Endothelial cell (in vitro differentiated cells): ENCODE measurements at places on chromosomes 4 and X. TPM values are rescaled to one million over a fixed set of nuclear protein-coding genes. Genes with fewer than 3 reads are reported as not detected.
A peak's percentile ranks its signal among the peaks of the same experiment; 100 is the strongest.

PRDM8 gene
- 30.5 TPM for total RNA-seq

ARR3 gene
- not detected for total RNA-seq

TRIM61 gene
- 1.8 TPM for total RNA-seq

GRCh38 chrX:20412871-20413486, 146.3 kb upstream of the RPS6KA3 start:
- no peak for DNase-seq
- H3K4me1 ChIP-seq = no peaks in the 10 kb centered on the region
- no peaks in the 10 kb centered on the region for H3K27me3 ChIP-seq
- H3K27ac ChIP-seq = no peak overlapping the region

DNA sequence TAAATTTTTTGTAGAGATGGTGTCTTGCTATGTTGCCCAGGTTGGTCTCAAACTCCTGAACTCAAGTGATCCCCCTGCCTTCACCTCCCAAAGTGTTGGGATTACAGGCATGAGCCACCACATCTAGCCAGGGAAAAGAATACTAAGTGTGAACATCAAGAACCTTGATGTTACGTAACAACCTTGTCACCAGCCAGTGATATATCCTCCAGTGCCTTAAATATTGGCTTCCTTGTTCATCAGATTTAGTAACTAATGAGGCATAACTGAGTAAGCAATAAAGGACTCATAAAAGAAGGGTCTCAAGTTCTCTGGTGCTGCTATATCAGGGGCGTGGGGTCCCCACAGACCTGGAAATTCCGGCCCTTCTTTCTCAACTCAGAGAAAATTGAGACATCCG, 60.5 kb upstream of the ENPEP start:
- no peak for DNase-seq
- H3K4me3 ChIP-seq = no peak overlapping the region
- no peak overlapping the region for H3K27ac ChIP-seq
- H3K4me1 ChIP-seq = no peaks in the 10 kb centered on the region
- H3K36me3 ChIP-seq = peaks cover 27% of the 10 kb centered on the region
- H3K27me3 ChIP-seq = peaks cover 5% of the 10 kb centered on the region

GRCh38 chr4:34193451-34194154, 2050.7 kb downstream of the ARAP2 start:
- H3K27me3 ChIP-seq = no peaks in the 10 kb centered on the region
- H3K4me1 ChIP-seq = no peaks in the 10 kb centered on the region
- H3K4me3 ChIP-seq = no peak overlapping the region
- no peak for DNase-seq

DNA sequence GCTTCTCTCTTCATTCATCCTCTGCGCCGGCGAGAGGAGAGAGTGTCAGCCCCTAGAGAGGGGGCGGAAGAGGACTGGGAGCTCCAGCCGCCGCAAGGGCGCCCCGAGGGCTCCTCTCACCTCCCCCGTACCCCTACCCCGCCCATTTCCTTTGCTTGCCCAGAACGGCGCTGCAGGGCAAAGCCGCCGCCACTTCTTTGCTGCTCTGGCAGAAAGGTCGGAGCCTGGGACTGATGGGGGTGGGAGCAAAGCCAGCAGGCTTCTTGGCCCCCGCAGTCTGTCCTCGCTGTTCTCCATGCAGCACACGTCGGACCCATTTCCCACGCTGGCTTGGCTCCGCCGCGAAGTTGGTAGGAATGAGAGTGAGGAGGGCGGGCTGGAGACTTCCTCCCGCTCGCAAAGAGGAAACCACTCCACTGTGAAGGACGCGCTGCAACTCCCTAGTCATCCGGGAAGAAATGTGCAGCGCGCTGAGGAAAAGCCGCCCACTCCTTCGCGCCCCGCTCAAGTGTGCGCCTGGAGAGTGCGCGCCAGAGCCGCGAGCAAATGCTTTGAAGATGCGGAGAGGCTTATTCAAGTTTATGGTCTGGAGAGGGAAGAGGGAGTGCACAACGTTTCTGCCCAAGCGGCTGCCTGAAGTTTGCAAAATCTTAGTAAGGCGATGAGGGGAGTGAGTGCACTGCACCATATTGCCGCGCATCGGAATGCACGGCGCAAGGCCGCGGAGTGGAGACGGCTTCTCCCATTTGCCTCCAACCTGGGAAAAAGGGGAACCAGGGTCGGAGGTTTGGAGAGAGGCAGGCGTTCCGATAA, 2.8 kb upstream of the PCDH7 start:
- H3K27ac ChIP-seq = peak overlapping the region; percentile 87
- DNase-seq = peak; percentile 70
- peaks cover 16% of the 10 kb centered on the region for H3K27me3 ChIP-seq
- no peaks in the 10 kb centered on the region for H3K36me3 ChIP-seq
- peak overlapping the region; percentile 98 for H3K4me3 ChIP-seq

GRCh38 chr4:119299260-119299671, 22.7 kb downstream of the FABP2 start:
- peaks cover 10% of the 10 kb centered on the region for H3K27me3 ChIP-seq
- peaks cover 22% of the 10 kb centered on the region for H3K4me1 ChIP-seq
- H3K4me3 ChIP-seq = peak overlapping the region; percentile 98
- peak overlapping the region; percentile 99 for H3K27ac ChIP-seq
- no peak for DNase-seq
